IMR-90 (cell line): ENCODE measurements at places on chromosomes 3 and 15.
A peak's percentile ranks its signal among the peaks of the same experiment; 100 is the strongest.

GRCh38 chr3:42118762-42119361 is 27.7 kb downstream of the TRAK1 start:
- peak; percentile 49 for DNase-seq

GRCh38 chr3:89098173-89098572 is 9.2 kb upstream of the EPHA3 start:
- no peak for DNase-seq

DNA sequence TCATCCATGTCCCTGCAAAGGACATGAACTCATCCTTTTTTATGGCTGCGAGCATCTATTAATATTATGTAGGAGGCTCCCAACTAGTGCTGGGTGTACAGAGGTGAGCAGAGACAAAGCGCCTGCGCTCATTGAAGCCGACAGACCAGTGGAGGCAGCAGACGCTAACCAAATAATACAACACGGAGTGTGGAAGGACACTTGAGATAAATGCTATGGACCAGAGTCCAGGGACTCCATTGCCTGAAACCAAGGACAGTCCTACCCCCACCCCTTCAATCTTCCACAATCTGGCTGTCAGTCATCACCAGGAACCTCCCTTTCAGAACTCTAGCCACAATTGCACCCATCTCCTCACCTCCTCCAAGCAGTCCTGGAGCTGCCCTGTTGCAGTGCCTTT is 41.5 kb downstream of the KLHL6 start:
- DNase-seq, result no peak

DNA sequence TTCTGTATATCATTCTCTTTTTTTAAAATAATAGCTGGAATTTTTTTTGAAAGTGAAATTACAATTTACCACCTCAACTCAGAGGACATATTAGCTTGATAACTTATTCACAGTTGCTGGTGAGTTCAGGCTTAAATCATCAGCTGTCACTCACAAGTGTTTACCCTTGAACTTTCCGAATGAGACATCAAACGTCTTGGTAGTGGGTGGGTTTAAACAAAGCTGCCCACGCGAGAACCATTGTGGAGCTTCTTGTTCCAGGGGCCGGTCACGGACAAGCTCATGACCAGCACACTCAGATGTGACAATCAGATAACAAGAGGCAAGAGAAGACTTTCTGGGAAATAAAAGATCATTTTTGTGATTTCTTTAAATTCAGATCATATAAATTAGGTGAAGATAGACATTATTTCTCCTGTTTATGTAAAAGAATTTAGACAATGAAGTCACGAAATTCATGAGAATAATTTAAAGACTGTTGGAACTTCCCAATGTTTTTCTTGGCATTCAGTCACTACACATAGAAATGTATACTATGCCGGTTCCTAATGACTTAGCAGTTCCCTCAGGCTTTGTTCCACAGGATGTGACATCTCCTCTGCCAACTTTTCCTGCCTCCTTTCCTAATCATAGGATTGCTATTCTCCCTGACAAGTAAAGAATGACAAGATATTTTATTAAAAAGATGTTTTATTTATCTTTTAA is 29.3 kb downstream of the BTD start:
- DNase-seq, result peak; percentile 87

DNA sequence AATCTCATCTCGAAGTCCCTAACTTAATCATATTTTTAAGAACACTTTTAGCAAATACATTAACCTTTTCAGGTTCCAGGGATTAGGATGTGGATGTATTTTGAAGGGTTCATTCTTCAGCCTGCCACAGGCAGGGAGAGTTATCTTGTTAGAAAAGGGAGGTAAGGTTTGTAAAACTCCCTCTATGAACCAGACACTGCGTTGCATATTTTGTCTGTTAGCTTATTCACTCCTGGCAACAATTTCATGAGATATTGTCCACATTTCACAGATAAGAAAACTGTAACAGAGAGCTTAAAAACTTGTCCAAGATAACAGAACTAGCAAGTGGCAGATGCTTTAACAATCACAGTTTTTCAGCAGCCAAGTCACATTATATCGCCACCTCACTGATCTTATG is 155.4 kb downstream of the DIPK2A start:
- no peak for DNase-seq

GRCh38 chr3:31462050-31462569 is 70.6 kb upstream of the STT3B start:
- no peak for DNase-seq

GRCh38 chr15:65421360-65422215 is 1.2 kb downstream of the IGDCC4 start:
- DNase-seq, result peak; percentile 73

GRCh38 chr3:126147147-126147931 is 33.0 kb downstream of the ALDH1L1 start:
- no peak for DNase-seq

GRCh38 chr15:22915866-22916515 is 64.2 kb downstream of the CYFIP1 start:
- no peak for DNase-seq

DNA sequence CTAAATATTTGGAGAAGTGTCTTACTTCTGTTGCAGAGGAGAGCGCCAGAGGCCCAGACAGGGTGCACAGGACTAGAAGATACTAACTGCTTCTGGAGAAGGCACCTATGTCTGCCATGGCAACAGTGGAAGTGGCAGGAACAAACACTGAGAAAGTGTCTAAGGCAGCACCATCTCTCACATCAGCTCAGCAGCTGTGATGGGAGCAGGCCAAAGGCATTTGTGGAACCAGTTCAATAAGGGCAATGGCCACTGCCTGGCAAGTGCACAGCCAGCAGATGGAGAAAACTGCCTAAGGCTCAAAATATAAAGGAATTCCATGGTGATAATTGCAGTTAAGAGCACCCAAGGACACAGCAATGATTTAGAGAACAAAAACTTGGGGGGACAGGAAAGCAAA is 563.0 kb upstream of the CCDC54 start:
- DNase-seq, result no peak

- DNase-seq, result peak; percentile 44
These were observed 100.6 kb downstream of the SLMAP start for GRCh38 chr3:57856675-57857074.

DNA sequence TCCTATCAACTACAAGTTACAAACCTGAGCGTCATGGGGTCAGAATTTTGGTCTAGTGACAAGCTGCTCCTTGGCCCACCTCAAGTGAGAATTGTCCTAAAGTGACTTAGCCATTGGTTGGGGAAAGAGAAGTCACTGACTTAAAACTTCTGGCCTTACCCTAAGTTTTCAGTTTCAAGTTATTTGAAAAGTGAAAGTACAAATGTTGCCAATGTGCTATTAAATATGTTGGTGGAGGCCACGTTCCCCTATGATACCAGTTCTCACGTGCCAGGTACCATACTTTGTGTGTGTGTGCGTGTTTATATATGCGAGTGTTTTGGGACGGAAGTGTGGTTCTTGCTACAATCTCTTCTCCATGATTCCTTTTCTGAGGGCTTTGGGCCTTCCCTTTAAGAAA is 22.6 kb upstream of the RASGRP1 start:
- no peak for DNase-seq

DNA sequence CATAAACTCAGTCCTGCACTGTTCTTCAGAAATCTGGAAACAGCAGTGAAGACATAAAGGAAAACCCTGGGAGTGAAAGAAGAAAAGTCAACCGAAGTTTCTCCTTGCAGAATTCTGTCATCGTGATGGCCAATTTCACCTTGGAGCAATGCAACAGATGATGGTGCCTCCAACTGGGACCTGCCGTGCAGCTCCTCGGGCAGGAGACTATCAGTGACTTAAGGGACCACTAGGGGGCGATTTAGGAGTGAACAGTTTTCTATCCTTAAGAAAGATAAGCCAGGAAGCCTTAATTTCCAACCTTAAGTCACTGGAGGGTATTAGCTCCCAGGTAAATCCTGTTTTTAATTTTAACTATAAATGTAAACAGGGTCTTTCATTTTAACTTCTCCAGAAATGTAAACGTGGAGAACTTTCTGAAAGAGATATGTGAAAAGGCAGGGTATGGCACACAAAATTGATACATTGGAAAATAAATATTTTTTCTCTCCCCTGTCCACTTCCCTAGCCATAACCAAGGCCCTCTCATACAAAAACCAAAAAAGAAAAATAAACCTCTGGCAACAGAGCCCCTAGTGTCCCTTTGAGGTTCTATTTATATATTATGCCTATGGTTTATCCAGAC is 116.3 kb downstream of the PDZRN3 start:
- peak; percentile 81 for DNase-seq

DNA sequence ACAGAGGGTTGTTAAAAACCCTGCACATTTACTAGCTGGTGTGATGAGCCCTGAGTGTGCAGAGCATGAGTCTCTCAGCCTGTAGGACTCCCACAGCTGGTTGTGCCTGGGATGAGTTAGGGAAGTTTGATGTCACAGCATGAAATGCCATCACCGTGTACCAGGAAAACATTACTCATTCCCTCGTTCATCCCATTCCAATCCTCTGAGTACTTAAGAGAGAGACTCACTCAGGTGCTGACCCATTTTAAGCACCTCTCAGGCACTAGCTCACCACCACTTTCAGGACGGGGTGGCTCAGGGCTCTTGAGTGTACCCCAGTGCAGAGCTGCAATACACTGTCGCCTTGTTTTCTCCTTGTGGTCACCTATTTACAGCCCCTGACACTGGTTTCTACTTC is 18.7 kb downstream of the MGLL start:
- peak; percentile 98 for DNase-seq

GRCh38 chr3:3902161-3902560 is 102.9 kb downstream of the LRRN1 start:
- no peak for DNase-seq

- no peak for DNase-seq
These were observed 248.1 kb upstream of the TPRG1 start for GRCh38 chr3:188923671-188924070.

GRCh38 chr3:150059241-150059640 is 88.5 kb upstream of the PFN2 start:
- no peak for DNase-seq

GRCh38 chr15:81813215-81813614 is 232.6 kb downstream of the MEX3B start:
- DNase-seq, result no peak

- peak; percentile 87 for DNase-seq
These were observed 10.6 kb downstream of the LRIG1 start for GRCh38 chr3:66490214-66490613.

GRCh38 chr15:74955017-74955416 is 1.6 kb downstream of the RPP25 start:
- DNase-seq, result no peak

DNA sequence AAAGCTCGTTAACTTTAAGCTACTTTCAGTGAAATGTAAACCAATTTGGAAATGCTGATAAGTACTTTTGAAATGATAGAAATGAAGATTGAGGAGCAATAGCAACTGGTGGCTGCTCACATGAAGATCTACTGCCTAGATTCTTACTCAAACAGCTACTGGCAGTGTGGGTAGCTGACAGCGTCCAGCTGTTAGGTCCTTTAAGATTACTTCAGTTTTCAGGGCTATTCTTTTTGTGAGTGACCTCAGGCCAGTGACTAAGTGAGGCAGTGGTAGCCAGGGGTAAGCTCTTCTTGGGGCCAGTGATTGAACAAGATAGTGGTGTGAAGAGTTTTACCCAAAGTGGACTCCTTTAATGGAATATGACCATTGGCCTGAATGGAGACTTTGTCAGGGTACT is 41.3 kb downstream of the NECTIN3 start:
- DNase-seq, result peak; percentile 79

DNA sequence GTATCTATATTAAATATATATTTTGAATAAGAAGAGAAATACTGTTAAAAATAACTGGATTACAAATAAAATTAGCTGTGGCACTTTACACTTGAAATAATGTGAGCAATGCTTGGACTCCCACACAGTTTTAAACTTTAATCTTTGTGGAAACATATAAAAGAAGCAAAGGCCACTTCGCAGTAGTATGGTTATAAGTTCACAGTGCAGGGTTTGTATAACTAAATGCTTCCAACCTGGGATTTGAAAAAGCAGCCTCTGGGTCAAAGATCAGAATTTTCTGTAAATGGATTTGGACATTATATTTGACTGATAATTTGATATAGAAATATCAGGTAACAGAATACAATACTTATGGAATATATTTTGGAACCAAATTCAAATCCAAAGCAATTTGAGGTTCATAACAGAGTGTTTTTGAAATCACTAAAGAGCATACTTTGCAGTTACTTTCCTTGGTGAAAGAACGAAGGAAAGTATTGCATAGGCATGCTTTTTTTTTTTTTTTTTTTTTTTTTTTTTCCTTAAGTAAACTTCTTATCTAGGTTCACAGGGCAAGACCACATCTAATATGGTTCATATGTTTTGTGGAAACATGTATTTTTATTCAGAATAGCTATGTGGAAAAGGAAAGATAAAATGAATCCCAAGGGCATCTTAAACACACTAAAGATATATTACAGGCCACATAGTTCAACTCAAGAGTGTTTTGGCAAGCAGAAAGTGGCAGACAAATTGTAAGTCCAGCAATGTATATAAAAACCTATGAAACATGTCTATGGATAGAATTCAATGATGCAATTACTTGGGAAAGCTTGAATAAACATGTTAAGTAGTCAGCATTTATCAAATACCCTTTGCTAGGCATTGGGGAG is 47.1 kb upstream of the SGO1 start:
- no peak for DNase-seq

DNA sequence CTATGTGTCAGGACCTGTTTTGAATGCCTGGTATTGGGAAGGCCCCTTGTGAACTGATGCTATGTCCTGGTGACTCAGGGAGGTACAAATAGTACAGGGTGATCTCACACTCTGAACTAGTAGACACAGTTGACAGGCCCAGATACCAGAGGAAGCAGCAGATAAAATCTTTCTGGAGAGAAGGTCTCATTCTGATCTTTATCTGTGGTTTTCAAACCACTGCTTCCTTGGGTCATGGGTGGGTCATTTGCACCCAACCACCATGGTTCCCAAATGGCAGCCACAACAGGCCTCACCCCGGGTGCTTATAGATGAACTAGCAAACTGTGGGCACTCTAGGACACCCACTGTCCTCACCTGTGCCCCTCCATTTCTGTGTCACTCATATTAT is 43.4 kb downstream of the PXYLP1 start:
- DNase-seq, result peak; percentile 66

GRCh38 chr15:81107889-81108288 is 26.2 kb upstream of the CFAP161 start:
- DNase-seq, result no peak

DNA sequence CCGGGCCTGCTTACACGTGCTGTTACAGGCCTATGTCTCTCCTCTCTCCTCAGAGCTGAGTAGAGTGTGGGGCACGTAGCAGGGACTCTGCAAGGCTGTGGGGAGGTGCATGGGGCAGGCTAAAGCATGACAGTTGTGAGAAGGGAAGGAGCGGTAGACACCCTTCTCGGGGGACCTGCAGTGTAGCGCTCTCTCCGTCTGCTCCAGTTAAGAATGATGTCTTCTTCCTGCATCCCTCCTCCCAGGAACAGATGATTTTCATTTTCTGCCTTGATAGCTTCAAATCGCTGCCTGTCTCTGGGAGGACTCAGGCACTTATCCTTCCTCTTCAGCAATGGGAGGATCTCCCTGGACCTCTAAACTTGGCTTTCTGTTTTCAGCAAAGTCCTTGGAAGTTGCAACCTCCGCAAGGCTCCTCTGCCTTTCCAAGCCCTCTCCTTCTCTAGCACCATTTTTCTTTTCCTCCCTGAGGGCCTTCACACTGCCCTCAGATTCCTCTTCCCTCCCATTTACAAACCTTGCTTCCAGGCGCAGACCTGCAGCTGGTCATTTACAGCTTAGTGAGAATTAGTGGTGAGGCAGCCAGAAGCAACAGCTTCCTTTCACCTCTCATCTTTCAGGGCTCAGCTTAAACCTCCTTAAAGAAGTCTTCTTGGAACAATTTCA is 23.4 kb upstream of the TLE3 start:
- no peak for DNase-seq

- no peak for DNase-seq
These were observed 20.7 kb upstream of the GOLGA6C start for GRCh38 chr15:75237316-75237982.

- no peak for DNase-seq
These were observed 21.3 kb downstream of the POC1A start for GRCh38 chr3:52132930-52133329.
